ENCODE measurements at places on chromosomes 2 and 18.

DNA sequence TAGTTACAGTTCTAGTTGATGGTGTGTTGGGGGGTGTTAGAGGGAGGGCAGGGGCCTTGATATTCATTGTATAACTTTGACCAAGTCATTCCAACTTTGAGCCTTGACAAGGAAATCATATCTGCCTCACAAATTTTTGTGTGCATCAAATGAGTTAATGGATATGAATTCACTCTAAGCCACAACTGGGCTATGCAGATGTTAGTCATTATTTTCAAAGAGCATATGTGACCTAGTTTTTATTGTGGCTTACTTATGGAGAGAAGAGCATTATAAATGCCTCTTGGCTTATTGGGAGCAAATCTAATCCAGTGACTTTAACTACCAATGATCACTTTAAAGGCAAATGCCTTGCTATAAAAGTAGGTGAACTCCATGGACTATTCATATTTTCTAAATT is 250.2 kb downstream of the LPIN1 start:
- DNase-seq = no peak

- no peak for DNase-seq
Measured at GRCh38 chr2:14960686-14961324, 328.3 kb downstream of the LRATD1 start.

DNA sequence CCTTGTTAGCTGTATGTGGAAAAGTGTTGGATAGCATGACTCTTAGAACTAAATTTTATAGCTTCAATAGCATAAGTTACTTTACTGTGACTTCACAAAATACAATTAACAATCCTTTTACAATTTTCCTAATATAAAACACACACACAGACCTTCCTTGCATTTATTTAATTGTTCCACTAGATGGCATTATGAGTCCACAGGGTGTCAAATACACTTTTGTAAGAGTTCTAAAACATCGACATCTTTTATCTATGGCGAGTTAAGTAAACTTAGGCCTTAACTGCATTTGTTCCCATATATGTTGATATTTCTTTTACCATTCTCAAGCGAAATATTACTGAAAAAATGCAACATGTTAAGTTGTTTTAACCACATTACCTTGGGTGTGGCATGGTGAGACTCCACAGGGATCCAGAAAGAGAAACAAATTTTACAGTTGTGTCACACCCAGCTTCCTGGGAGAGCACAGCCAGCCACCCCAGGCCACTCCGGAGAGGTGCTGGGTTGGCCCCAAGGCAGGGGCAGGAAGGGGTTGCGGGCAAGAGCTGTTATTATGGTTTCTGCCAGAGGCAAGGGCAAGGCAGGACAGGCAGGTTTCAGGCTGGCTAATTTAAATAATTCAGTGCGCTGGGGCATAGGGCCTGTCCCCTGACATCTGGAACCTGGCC is 312.4 kb upstream of the MC4R start:
- DNase-seq = no peak

DNA sequence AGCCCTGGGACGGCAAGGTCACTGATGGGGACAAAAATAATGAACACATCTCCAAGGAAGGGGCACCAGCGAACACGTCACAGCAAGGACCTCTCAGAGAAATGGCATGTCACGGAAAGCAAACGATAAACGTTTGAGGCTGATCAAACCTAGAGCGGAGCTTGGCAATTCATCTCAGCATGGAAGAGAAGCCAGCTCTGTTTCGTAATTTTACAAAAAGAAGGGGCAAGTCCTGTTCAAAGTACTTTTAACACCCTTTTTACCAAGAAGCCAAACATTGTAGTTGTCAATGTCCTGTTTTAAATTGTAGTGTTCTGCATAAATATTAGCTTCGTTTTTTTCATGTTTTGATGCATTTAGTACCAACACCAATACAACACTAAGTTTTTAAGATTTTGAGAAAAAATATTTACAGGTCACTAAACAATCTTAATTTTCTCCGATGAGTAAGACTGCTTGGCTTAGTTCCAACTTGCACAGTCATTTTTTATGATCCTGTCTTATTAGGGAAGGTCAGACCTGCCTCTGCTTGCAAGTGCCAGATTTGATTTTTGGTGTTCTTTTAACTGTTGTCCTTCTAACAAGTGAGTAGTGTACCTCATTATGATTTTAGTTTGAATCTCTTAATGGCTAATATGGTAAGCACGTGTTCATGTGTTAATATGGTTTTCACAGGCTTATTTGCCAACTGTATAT is 818.5 kb upstream of the SALL3 start:
- no peak for DNase-seq

- no peak for DNase-seq
Measured at GRCh38 chr2:132669908-132670495, at the start of gene LYPD1. LYPD1 (minus strand) TSS chr2:132670205; CDS start chr2:132669932, 273 bp downstream.

- DNase-seq = peak; percentile 22
Measured at GRCh38 chr2:7037340-7038333, 120.4 kb downstream of the RNF144A start.

DNA sequence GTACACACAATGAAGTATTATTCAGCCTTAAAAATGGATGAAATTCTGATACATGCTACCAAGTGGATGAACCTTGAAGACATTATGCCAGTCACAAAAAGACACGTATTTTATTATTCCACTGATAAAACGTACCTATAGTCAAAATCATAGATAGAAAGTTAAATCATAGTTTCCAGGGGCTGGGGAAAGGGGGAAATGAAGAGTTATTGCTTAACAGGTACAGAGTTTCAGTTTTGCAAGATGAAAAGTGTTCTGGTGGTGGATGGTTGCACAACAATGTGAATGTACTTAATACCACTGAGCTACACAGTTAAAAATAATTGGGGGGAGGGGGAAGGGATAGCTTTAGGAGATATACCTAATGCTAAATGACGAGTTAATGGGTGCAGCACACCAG is 279.0 kb upstream of the STON1 start:
- no peak for DNase-seq

DNA sequence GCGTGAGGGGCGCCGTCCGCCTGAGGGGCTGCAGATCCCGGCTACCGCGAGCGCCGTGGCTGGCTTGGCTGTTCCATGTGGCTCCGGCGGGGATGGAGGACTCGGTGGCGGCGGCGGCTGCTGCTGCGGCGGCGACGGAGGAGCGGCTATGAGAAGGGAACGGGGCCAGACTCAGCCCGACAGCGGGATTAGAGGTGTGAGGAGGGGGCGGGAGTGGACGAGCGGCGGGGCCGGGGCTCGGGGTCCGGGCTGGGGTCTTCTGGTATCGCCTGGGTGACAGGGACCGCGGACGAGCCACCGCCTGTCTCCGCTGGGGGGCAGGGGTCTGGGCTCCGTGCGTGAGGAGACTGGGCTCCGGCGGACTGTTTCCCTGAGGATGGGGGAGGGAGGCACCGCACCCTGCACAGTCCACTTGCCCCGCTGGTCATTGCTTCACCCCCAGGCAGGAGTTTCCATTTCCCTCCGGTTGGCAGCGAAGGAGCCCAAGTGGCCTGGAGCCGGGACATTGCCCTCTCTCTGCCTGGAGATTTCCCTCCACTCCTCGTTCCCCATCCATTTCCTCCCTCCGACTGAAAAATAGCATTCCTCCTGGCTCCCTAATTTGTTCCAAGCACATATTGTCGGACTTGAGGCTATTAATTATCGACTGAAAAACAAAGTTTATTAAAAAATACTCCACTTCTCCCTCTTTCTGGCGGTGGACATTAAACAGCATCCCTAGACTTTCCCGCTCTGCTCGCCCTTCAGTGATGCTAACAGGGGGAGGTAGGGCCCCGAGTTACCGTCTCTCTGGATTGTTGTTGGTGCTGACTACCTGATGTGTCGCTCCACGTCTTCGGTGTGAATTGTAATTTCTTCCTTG is 577 bp downstream of the EHBP1 start:
- no peak for DNase-seq

DNA sequence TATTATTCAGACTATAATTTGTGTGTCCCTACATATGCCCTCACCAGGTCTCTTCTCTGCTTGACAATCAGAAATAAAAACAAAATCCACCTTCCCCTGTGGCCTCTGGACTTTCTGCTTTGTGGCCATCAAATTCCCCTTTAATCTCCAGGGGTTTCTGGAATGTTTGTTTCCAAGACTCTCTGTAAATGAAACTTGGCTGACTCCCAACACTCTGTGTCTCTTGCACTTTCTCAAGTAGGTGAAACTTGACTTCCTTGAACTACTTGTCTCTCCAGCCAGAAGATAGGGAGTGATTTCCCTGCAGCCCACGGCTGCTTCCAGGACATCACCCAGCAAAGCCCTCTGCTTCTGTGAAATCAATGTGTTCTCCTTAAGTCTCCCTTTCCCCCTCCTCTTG is 54.1 kb upstream of the AQP4 start:
- DNase-seq = no peak

DNA sequence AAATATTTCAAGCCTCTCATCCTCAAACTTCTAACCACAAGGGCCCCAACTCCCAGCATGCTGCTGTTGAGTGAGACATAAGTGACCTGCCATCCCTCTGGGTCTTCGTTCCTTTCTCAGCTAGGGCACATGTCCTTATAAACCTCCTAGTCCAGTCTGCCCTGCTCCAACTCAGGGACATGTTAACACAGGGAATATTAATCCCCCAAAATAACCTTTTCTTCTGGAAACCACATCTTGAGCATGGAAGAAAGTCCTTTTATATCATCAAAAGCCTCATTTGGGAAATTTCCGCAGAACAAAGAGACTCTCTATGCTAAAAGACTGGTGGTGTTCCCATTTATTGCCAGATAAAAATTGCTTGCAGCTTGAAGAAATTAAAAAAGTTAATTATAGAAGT is 14.4 kb downstream of the TNP1 start:
- DNase-seq = no peak

DNA sequence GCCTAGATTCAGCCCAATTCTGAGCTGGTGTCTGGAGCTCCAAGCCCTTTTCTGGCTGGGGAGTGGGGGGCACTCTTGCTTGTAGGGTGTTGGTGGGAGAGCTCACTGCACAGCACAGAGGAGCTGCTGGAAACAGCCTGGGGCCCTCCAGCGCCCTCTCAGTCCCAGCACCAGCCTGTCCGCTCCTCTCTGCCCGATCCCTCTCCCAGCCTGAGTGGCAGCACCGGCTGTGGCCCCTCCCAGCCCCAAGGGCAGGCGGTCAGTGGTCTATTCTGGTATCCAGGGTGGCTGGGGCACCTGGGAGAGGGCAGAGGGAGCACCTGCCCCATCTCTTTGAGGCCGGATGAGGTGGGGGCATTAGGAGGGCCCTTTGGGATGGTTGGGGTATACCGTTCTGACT is 13.2 kb upstream of the DES start:
- DNase-seq = no peak

- DNase-seq = no peak
Measured at GRCh38 chr2:182377467-182377866, 49.4 kb downstream of the PDE1A start.

DNA sequence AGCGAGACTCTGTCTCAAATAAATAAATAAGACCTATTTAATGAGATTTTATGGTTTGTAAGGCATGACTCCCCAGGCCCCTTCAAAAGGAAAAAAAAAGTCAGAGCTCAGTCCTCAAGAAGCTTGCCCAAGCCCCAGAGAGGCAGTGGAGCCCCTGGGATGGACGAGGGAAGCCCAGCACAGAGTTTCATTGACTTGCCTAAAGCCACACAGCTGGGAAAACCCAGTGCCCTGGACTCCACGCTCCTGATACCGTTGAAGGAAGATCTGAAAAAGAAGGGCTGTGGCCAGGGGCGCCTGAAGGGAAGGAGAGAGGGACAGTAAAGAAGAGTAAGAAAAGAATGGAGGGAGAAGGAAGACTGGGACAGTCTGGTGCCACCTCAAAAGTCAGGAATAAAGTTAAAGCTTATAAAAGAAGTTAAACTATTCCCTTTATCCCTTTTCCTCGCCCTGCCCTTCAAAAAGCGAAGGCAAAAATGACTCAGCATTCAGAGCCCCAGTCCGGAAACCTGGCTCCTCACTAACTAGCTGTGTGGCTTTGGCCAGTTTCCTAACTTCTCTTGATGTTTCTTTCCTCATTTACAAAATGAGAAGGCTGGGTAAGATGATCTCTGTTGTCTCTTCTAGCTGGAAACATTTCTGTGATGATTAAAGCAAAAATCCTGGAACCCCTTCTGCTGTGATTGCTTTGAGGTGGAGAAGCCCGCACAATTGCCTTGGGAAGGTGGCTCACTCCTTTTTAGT is 46.7 kb downstream of the LYPD1 start:
- no peak for DNase-seq

GRCh38 chr2:164567335-164567989 is 53.8 kb downstream of the GRB14 start:
- no peak for DNase-seq

- no peak for DNase-seq
Measured at GRCh38 chr18:63105636-63106316, 213.8 kb downstream of the BCL2 start.

- no peak for DNase-seq
Measured at GRCh38 chr2:127631541-127631996, 14.4 kb upstream of the GPR17 start.

DNA sequence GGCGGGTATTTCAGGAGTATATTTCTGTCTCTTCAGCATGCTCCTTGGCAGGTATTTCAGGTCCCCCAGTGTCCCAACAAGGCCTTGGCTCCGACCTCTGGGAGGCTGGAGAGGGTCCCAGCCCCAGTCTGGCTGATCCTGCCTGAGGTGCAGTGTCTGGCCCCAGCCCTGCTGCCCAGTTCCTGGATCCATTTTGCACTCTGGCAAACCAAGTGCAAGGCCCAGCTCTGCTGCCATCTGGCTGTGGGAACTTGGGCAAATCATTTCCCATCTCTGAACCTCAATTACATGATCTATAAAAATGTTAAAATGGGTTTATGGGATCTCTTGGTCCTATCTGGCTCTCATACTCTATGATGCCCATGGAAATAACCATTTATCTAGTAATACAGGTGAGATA is 63.6 kb downstream of the ZBTB7C start:
- no peak for DNase-seq

GRCh38 chr2:10717628-10718027 is 3.8 kb upstream of the ATP6V1C2 start:
- DNase-seq = no peak

DNA sequence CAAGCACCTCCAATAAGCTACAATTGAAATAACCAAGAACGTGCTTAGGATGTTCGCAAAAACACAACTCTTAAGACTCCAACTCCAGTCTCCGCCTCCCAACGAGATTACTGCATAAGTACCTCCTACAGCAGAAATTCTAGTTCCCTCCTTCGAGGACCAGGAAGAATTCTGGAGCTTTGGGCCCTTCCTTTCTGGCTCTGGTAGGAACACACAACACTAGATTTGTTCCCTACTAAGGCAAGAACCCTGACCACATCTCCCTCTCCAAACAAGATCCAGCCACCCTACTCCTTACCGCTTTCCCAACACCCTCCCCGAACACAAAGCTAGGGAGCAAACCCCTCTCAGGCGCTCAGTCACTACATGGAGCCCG is 721 bp downstream of the ADAM17 start:
- no peak for DNase-seq

DNA sequence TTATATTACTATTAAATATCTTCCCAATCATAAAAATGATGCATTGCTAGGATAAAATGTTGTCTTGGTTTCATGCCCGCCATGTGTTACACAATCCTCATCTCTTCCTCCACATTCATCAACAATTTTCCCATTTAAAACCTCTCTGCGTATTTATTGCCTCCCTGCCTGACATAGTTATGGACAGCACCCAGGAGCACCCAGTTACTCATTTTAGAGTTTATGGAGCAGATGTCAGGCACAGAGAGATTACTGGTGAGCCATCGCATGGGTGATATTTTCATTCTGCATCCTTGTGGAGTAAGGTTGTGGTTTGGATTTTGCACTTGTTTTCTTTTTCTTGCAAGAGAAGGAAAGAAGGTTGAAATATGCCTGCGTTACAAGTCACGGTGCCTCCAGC is 116.7 kb upstream of the NPAS2 start:
- DNase-seq = no peak

- DNase-seq = no peak
Measured at GRCh38 chr2:145874466-145874865, 1354.5 kb upstream of the ZEB2 start.

GRCh38 chr2:171084128-171084527 is 76.6 kb downstream of the TLK1 start:
- no peak for DNase-seq

All from NK-92 treated with Interleukin-12 subunit alpha and Interleukin-12 subunit beta, amount 100 ng/mL, for 24 hours (cell line).